ENCODE measurements at places on chromosomes 1 and 21.

- DNase-seq: no peak
Observed at GRCh38 chr1:32448773-32449456, 16.0 kb upstream of the ZBTB8B start.

GRCh38 chr1:119101563-119101962 is 38.9 kb downstream of the WARS2 start:
- DNase-seq: no peak

DNA sequence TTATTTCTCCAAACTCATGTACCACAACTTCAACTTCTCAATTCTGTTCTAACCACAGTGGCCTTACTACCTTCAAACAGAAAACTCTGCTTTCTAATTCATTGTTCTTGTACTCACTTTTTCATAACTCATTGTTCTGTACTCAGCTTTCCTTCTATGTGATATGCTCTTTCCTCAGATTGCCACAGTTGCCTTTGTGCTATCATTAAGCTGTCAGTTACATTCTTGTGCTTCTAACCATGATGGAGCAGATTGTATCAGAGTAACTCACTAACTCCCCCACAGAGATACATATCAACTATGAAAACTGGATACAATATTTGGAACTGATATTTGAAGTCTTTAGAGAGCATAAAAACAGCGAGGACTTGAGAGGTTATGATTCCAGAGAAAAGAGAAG is 1213.7 kb downstream of the KCNT2 start:
- no peak for DNase-seq

DNA sequence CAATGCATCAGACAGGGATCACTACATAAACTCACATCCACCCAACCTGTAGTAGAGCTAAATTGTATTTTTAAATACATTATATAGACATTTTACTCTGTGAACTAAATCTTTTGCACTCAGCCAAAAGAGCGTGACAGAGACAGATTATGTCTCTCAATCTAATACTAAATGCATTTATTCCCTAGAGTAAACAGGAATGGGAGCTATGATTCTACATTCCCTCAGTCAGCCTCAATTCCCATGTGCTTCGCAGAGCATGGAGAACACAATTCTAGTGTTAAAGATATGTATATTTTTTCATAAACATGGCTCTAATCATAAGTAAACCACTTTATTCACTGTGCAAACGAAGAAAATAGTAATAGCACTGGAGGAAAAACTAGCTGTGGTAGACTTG is 16.5 kb downstream of the PIGK start:
- DNase-seq: no peak

GRCh38 chr1:164576291-164577271 is 17.6 kb downstream of the PBX1 start:
- DNase-seq: no peak

DNA sequence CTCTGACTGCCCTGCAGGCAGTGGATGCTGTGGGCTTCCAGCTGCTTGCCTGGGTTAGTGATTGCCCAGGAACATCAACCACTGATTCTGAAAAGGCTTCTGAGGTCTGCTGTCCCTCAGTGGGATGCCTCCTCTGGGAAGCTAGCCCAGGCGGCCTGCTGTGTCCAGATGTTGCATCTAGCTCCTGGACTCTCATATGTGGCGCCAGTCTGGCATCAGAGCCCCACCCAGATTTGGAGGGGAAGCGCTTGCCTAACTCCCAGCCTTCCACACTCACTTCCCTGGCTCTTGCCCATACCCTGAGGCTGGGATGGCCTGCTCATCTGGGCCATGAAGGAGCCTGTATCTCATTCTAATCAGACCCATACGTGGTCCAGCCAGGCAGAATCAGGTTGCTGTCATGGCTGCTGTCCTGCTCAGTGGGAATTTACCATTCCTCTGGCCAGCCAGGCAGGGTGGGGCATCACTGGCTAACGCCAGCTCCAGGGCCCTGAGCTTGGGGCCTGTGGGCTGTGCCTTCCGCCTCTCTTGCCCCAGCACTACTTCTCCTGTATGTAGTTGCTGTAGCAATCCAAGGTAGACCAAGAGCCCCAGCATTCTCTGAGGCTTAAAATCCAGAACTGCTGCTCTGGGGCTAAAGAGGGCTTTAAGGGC is 4.1 kb downstream of the CSF1 start:
- no peak for DNase-seq

DNA sequence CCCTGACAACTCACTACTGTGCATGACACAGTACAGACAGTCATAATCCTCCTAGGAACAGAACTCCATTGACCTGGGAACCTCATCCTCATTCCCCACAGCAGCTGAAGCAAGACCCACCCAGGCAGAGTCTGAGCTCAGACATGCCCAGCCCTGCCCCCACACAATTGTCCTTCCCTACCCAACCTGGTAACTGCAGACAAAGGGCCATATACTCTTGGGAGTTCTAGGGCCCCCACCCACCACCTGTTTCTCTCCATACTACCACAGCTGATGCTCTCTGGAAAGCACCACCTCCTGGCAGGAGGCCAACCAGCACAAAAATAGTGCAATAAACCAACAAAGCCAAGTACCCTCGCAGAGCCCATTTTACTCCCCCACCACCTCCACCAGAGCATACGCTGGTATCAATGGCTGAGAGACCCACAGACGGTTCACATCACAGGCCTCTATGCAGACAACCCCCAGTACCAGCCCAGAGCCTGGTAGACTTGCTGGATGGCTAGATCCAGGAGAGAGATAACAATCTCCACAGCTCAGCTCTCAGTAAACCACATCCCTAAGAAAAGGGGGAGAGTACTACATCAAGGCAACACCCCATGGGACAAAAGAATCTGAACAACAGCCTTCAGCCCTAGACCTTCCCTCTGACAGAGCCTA is 159.7 kb upstream of the CXADR start:
- no peak for DNase-seq

GRCh38 chr1:40630488-40631223 is 34.8 kb downstream of the RIMS3 start:
- DNase-seq: no peak

- DNase-seq: no peak
Observed at GRCh38 chr1:43366601-43367025, 1.2 kb downstream of the ELOVL1 start.

DNA sequence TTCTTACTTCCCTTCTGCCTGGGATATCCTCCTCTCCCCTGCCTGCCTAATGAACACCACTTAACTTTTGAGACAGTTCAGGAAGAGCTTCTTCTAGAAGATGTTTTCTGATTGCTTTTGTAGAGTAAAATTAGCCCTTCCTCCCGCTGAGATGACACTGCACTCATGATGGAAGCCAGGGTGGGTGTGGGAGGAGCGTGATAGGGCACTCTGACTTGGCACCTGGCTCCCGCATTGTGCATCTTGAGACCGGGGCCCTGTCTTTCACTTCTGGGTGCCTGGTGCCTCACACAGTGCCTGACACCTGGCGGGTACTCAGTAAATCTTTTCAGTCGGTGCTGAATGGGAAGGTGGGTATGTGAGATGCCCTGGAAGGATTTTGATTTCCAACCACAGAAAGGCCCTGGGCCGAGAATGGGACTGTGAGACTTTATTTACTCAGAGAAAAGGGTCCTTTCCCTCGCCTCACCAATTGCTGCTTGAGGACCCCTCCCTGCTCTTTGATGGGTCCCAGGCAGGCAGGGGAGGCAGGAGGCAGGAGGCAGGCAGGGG is 6.8 kb downstream of the THEM5 start:
- no peak for DNase-seq

- DNase-seq: no peak
Observed at GRCh38 chr1:152768847-152769533, 6.0 kb upstream of the LCE1F start.

- no peak for DNase-seq
Observed at GRCh38 chr1:24643363-24644099, 429 bp downstream of the SRRM1 start.

GRCh38 chr1:154788886-154789285 is 81.2 kb downstream of the KCNN3 start:
- DNase-seq: no peak

DNA sequence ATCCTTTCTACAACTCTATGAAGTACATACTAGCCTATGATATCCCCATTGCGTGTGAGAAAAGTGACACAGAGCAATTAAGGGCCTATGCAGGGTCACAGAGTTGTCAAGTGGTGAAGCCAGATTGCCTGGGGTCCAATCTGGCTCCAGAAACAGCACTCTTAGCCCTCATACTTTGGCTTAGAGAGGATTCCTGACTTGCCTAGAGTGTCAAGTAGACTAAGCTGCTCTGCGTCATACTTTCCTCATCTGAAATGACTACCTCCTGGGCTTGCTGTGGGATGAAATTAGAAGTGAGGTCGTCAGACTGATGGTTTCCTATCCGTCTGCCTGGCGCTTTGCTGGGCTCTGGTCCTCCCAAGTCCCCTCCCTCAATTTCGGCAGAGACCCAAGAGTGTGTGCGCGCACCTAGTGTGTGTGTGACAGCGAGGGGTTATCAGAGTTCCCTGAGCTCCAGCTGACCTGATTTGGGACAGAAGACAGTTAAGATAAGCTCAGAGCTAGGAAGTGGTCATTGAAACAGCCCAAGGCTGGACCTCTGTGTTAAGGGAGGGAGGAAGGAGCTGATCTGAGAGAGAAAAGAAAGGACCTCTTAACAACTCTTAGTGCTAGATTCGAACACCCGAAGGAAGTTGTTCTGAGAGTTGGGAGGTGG is 5.4 kb upstream of the NUAK2 start:
- no peak for DNase-seq

DNA sequence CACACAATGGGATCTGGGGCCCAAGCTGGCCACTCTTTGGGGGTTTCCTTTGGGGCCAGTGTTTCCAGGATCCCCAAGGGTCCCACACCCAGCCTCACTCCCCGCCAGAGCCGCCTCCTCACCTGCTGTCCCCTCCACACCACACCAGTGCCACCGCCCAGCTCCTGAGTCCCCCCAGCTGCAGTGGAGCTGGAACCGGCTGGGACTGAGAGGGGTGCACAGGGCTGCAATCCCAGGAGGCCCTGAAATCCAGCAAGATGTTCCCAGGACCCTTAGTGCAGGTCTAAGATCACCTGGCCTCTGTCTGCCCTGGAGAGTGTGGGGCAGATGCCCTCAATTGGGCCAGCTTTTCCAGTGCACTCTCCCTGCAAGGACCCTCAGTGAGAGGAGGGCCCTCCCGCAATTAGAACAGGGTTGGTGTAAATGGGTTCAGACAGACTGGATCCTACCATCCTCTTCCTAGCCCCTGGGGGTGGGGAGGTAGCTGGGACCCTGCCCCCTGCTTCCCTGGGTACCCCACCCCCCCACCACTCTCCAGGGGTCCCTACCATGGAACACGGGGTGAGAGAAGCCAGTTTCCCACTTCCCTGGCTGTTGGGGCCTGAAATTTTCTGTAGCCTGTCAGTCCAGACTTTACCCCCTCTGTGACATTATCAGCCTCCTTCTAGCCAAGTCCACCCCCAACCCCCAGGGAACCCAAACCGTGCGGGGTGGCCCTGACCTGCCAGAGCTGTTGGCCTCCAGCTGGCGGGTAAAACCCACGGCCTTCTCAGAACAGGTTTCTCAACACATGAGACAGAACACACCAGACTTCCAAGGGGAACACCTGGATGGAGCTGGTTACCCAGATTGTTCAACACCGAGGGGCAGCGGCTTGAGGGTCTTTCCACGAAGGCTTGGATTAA is 7.0 kb downstream of the KRTAP10-12 start:
- no peak for DNase-seq

GRCh38 chr1:19844731-19845495 is 29.8 kb upstream of the RNF186 start:
- no peak for DNase-seq

DNA sequence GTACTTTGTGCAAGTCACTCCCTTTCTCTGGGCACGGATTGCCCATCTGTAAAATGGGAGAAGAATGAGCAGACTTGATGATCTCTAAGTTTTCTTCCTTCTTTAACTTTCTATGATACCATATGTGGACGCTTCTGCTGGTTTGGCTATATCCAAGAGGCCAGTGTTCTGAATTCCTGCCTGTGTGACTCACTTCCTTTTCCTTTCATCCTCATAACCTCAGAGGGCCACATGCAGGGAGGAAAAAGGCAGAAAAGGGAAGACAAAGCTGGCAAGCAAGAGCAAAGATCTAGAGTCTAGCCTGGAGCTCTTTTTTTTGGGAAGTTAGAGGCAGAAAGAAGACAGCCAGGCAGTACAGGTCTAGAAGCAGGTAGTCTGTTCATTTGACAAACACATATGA is 151.2 kb downstream of the OMA1 start:
- no peak for DNase-seq

DNA sequence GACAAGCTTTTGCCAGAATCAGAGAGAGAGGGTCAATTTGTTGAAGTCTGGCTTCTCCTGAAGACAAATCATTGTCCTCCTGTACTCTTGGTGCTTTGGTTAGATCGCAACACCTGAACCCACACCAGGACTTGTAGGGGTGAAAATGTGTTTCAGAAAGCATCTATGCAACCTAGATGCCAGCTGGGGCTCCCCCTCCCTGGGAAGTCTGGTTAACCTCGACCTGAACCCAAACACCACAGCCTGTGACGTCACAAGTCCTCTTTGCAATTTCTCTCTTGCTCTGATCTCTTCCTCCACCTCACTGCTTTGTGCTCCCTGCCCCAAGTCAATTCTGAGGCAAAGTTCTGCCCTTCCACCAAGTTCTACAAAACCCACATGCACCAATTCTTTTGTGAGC is 42.8 kb upstream of the USP24 start:
- DNase-seq: no peak

- DNase-seq: no peak
Observed at GRCh38 chr21:44497703-44498126, 42.3 kb downstream of the KRTAP10-1 start.

GRCh38 chr1:6386371-6386949 is 7.1 kb downstream of the ACOT7 start:
- DNase-seq: no peak

GRCh38 chr21:40967771-40968170 is 120.8 kb upstream of the DSCAM start:
- no peak for DNase-seq

DNA sequence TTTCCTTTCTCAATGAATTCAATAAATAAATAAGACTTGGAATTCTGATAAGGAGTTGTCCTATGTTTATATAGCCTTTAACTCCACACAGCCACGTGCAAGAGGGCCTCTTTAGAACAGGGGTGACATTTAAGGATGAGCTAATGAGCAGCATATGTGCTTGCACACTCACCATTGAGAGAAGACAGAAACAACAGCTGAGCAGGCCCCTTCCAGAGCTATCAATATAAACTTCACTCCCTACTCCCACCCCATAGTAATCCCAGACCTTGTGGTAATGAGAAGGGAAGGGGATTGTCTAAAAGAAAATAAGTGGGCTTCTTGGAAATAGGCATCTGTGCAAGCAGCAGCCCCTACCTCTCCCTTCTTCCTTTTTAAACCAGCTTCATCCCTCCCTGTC is 176.0 kb downstream of the SEC16B start:
- no peak for DNase-seq

GRCh38 chr1:98903261-98903660 is 101.4 kb downstream of the PLPPR5 start:
- DNase-seq: no peak

- DNase-seq: no peak
Observed at GRCh38 chr1:209603877-209604276, 20.4 kb downstream of the CAMK1G start.

- DNase-seq: no peak
Observed at GRCh38 chr1:19866029-19866428, 16.2 kb upstream of the OTUD3 start.

Data from NCI-H2081 treated with DMSO at 0.1 percent for 48 hours (cell line).